Midbrain (tissue), 1 donor: ENCODE measurements at places on chromosomes 16 and 17.
A peak's percentile ranks its signal among the peaks of the same experiment; 100 is the strongest.

GRCh38 chr17:17032131-17032692 lies 10.0 kb upstream of the MPRIP start:
- DNase-seq, result peak; percentile 78

DNA sequence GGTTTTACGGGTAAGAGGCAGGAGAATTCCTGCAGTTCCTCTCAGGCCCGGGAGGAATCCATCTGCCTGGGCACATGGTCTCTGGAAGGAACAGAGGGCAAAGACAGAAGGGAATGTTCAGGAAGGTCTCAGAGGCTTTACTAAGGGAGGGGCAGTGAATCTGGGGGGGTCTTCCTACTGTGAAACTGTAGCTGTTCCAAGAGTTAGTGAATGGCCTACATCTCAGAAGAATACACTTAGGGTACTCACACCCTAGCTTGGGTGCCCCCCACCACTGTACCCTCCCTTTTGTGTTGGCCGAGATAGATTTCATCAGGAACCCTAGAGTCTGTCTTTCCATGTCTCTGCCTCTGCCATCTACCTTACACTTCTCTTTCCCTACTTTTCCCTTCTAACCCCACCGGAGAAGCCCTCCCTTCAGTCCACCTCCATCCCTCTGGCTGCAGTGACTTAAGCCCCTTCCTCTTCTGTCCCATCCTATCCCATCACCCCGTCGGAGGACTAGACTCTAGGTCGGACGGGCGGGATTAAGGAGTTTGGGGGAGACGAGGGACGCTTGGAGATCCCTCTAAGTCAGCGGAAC lies 316 bp downstream of the DLG4 start:
- no peak for DNase-seq

GRCh38 chr17:74062234-74062633 lies 141.2 kb upstream of the RPL38 start:
- no peak for DNase-seq

DNA sequence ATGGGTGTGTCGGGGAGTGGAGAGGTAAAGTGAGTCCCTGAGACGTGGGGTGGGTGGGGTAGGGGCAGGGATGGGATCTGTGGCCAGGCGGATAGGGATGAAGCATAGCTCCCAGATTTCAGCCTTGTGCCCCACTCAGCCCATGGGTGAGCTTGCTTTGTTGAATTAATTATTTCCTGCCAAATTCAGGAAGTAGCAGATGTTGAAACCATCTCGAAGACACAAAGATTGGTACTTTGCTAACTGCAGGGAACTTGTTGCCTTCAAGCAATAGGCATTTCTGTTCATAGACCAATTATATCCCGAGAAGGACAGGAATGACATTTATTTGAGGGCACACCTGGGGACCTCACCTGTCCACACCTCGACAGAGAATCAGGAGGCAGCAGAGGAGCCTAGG lies 11.0 kb upstream of the C16orf74 start:
- no peak for DNase-seq

- DNase-seq, result no peak
These were observed 415.9 kb downstream of the CA10 start for GRCh38 chr17:51742571-51742970.

GRCh38 chr17:83050651-83051395 lies 28.6 kb upstream of the METRNL start:
- DNase-seq, result no peak

DNA sequence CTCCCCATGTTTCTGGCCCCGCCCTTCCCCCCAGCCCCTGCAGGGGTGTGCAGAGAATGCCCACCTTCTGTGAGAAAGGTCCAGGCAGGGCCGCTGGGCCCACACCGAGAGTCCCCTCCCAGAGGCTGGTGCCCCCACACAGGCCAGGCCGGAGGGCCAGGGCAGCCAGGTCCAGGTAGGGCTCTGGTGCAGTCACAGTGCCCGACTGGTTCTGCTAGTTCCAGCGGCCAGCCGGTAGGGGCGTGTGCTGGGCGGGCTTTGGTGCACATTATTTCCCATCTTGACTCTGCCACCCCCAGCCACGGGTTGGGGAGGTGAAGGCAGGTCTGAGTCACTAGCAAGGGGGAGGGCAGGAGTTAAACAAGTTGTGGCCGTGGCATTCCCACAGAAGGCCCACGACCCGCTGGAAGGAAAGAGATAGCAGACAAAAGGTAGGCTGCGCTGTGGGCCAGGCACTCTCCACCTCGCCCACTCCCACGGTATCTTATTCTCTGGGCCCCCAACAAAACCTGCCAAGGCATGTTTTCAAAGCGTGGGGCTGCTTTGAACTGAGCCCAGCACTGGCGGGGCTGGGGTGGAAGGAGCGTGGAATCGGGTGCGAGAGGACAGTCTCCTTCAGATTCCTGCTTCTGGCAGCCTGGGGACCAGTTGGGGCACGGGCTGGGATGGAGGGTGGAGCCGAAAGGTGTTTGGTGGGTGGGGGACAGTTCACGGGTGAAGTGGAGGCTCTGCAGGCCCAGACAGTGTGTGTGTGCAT lies 1.9 kb downstream of the EPN3 start:
- DNase-seq, result no peak

GRCh38 chr17:42924891-42925290 lies 24.3 kb downstream of the G6PC1 start:
- DNase-seq, result no peak

DNA sequence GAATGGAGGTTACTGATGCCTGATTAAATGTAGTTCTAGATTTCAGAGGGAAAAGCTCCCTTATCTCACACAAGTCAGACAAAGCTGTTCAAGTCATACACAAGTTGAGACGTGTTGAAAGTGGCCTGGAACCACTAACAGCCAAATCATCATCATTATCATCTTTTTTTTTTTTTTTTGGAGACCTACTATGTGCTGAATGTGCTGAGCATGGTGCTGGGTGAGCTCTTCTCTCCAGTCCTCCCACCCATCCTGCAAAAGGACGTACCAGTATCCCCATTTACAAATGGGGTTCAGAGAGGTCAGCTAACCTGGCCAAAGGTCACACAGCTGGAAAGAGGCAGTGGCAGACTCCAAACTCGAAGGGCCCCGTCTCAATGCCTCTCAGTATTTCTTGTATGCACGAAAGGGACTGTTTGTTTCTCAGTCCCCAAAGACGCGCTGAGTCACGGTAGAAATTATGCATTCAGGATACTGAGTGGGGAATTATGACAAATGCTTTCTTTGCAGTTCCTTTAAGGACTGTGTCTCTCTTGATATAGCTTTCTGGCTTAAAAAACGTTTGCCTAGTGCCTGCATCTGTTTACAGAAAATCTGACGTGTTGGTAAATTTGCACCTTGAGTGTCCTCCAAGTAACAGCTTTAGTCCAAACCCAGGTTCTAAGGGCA lies 235.5 kb downstream of the XYLT1 start:
- no peak for DNase-seq

DNA sequence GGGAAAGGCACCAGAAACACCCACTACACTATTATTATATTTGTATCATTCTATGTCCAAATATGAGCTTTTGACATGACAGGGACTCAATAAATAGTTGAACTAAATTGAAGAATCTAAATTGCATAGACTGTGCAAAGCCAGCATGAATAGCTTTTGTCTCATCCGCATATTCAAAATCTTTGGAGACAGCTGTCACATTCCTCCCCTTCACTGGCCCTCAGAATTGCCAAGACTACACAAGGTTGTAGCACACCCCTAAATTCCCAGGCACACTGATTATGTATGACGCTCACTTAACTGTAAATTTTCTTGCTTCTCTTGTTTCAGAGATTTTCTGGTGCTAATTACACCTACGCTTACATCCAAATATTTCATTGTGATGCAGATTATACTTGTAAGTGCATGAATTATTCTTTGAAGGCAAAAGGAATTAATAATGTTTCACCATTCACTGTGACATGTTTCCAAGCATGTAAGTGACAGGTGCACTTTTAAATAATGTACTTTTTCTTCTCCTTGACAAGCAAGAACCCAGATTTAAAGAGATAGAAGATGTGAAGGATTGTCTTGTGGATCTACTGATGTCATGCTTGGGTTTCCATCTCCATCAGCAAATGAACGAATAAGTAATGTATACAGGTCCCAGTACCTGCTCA lies 47.5 kb downstream of the CA10 start:
- DNase-seq, result no peak

GRCh38 chr17:8185582-8186445 lies 4.2 kb downstream of the BORCS6 start:
- DNase-seq, result peak; percentile 80

- no peak for DNase-seq
These were observed 40.1 kb downstream of the BPTF start for GRCh38 chr17:67865438-67865837.
